ENCODE measurements at places on chromosomes 1 and 21.

- DNase-seq = no peak
These were observed 4.3 kb upstream of the TEDDM1 start for GRCh38 chr1:182404781-182405180.

GRCh38 chr1:198696211-198696610 lies 57.4 kb downstream of the PTPRC start:
- DNase-seq = no peak

- no peak for DNase-seq
These were observed 62.1 kb downstream of the MEF2D start for GRCh38 chr1:156438278-156438987.

GRCh38 chr1:206556750-206557635 lies 49.7 kb downstream of the RASSF5 start:
- DNase-seq = peak; percentile 9

- no peak for DNase-seq
These were observed 24.7 kb downstream of the IL23R start for GRCh38 chr1:67190942-67191341.

DNA sequence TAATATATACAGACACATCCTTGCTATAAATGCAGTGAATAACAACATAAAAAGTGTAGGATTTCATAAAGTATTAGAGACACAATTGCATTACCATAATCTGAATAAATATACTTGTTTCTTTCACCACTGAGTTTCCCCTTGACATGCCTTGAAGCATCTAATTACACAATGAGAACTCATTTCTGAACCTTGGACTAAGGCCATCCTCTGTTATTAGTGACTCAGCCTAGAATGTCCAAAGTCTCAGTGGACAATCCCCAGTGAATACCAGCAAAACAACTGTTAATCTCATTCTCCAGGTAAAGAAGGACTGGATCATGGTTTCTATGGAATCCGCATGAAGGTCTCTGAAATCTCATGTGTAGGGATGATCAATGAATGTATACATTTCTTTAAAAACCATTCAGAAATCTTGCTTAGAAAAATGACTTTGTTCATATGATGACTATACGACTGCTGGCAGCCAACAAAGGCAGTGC lies at the start of gene OR2L5:
Gene OR2L5 (plus strand): TSS at position 432 of the 482 bp plus-strand sequence. CDS start 8,288 bp downstream, outside the sequence.
- DNase-seq = no peak

- no peak for DNase-seq
These were observed 170.3 kb downstream of the HHIPL2 start for GRCh38 chr1:222377428-222378088.

DNA sequence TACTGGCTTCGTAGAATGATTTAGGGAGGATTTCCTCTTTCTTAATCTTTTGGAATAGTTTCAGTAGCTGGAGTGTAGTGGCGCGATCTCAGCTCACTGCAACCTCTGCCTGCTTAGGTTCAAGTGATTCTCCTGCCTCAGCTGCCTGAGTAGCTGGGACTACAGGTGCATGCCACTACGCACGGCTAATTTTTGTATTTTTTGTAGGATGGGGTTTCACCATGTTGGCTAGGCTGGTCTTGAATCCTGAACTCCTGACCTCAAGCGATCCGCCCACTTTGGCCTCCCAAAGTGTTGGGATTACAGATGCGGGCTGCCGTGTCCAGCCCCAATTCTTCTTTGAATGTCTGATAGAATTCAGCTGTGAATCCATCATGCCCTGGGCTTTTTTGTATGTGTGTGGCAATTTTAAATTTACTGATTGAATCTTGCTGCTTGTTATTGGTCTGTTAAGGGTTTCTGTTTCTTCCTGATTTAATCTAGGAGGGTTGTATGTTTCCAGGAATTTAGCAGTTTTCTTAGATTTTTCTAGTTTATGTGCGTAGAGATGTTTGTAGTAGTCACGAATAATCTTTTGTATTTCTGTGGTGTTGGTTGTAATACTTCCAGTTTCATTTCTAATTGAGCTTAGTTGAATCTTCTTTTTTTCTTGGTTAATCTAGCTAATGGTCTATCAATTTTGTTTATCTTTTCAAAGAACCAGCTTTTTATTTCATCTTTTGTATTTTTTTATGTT lies 15.3 kb downstream of the MAN1C1 start:
- no peak for DNase-seq

- no peak for DNase-seq
These were observed 81.6 kb upstream of the PPP2R5A start for GRCh38 chr1:212203630-212204029.

DNA sequence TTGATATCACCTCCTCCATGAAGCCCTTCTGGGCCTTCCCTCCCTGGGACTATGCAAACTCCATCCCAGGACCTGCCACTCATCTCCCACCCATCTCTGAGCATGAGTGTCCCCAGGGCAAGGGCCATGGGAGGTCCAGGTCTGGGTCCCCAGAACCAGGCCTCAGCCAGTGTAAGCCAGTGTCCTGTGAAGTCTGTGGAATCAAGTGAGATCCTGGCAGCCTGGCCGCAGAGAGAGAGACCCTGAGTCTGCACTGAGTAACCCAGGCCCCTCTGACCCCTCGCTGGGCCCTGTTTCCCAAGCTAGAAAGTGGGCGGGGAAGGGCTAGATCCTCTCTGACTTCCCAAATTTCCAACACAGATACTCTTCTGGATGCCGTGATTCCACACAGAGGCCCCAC lies 132.7 kb downstream of the DMRTB1 start:
- DNase-seq = no peak

All from brain microvascular endothelial cell (primary cell).